ENCODE measurements at places on chromosomes 13 and 19.

GRCh38 chr13:46747031-46747820 lies 49.7 kb downstream of the ESD start:
- DNase-seq = no peak

DNA sequence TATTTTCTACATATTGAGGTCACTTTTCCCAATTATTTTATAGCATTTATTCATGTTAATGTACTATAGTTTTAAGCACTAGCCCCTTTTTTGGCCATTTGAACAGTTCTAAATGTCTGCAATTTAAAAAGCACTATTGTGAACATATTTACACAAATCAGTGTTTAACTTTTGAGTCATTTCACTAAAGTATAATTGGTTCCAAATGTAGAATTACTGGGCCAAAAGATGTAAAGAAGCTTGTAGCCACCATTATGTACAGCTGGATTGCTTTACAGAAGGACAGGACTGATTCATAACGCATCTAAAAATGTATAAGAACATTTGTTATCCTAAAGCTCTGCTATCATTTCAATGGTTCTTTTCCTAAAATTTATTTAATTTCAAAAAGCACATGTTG lies 16.6 kb upstream of the ATP12A start:
- DNase-seq = no peak

DNA sequence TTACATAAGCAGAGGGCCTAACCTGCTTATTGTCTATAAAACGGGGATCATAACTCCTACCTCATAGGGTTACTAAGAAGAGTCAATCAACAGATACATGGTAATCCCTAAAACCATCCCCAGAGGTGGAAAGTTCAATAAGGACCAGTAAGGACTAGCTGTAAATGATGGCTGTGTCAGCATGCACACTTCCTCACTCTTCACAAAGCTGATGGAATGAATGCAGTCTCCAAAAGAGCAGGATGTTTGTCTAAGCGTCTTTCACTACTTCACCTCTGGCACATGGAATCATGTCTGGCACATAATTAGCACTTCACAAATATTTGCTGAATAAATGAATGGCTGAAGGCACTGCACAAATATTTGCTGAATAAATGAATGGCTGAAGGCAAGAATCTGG lies 134.2 kb downstream of the MIPEP start:
- DNase-seq = no peak

DNA sequence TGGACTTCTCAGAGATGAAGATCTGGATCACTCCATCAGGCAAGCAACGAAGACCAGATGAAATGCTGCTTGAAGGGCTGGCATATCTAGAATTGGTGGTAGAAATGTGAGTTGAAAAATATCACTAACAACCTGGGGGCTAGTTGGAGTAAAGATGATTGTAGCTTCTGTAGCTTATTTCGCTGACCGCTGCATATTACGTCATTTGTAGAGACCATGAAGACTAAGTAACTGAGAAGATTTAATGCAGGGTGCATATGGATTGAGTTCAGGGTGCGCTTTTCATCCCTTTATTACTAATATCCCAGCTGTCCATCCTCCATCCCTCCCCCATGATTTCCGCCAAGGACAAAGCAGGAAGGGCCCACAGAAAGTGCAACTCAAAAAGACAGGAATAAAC lies 1364.0 kb downstream of the PCDH9 start:
- DNase-seq = no peak

DNA sequence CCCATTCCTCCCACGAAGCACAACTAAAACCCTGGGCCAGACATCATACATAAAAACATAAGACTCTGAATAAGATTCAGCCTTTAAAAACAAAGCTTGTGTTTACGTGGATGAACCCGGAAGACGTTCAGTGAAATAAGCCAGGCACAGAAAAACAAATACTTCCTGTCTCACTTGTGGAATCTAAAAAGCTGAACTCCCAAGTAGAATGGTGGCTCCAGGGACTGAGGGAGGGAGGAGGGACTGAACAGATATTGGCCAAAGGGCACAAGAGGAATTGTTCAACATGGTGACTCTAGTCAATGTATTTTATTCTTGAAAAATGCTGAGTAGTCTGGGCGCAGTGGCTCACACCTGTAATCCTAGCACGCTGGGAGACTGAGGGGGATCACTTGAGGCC lies 35.7 kb upstream of the TPM4 start:
- no peak for DNase-seq

DNA sequence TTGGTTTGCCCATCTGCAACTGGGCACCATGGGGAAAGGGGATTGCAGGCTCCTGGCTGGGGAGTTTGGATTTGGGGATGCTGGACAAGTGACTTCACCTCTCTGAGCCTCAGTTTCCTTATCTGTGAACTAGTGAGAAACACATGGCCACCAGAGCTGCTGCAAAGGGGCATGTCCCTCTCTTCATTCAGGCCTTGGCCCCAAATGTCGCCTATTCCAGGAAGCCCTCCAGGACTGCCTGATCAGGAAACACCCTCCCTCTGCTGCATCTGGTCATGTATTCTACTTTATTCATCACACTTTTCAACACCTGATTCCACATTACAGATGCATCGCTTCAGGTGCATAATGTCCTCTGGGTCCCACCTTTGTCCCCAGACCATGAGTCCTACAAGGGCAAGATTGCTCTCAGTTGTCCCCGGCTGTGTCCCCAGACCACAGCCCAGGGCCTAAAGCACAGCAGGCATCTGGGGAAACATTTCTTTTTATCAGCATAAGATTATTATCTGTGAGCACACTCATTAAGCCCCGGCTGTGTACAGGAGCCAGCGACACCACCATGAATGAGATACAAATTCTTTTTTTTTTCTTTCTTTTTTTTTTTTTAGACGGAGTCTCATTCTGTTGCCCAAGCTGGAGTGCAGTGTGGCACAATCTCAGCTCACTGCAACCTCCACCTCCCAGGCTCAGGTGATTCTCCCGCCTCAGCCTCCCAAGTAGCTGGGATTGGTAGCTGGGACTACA lies 37.5 kb downstream of the ARRDC2 start:
- no peak for DNase-seq

DNA sequence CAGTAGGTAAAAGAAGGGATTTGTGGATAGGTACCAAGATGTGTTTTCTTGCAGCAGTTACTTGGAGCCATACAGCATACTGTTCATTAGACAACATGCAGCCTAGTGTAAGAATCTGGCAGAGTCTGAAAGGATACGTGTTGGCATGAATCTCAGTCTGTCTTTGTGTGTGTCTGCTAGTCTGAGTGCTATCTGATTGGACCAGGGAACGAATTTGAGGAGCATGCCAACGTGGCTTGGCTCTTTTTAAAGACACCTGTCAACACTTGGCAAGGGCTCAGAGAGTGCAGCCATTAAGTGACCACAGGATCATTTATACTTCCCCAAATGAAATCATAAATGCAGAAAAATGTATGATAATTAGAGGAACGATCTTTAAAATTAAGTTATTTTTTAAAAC lies 27.6 kb upstream of the ATXN8OS start:
- DNase-seq = no peak

GRCh38 chr13:33060815-33061214 lies 44.6 kb downstream of the KL start:
- DNase-seq = no peak

DNA sequence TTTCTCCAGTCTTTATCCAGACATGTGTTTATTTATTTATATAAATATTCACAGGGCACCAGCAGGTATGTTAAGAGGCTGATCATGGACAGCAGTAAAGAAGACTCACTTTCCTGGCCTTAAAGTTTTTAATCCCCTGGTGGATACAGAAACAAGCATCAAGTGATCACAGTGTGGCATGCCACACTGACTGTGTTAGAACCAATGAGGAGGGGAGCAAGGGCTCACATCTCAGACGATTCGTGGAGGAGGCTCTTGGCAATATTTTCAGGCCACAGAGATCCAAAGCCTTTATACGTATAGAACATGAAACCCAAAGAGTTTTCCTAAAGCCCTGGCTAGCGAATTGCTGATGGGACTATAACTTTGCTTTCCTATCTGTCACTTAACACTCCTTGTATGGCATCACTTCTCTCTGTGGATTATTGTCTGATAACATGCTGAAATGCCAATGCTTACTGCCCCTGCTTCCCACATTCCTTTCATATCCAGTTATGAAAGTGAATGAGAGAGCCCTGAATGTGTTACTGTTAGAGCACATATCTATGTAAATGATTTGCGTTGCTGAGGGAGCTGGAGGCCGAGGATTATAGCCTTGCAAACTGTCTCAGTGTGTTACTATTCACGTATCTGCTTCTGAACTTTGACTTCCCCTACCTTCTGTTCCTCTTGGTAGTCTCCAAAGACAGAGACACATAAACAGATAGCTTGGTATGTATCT lies 37.6 kb downstream of the POLR1D start:
- no peak for DNase-seq
